ENCODE measurements at places on chromosomes 2 and 18.

GRCh38 chr2:223601932-223602666, at the start of gene SCG2:
TSS of gene SCG2 (minus strand) at chr2:223602361. CDS start at chr2:223599282, 3,079 bp downstream.
- peak; percentile 29 for DNase-seq

- no peak for DNase-seq
Observed at GRCh38 chr18:35777039-35777438, 195.4 kb upstream of the RMP24 start.

DNA sequence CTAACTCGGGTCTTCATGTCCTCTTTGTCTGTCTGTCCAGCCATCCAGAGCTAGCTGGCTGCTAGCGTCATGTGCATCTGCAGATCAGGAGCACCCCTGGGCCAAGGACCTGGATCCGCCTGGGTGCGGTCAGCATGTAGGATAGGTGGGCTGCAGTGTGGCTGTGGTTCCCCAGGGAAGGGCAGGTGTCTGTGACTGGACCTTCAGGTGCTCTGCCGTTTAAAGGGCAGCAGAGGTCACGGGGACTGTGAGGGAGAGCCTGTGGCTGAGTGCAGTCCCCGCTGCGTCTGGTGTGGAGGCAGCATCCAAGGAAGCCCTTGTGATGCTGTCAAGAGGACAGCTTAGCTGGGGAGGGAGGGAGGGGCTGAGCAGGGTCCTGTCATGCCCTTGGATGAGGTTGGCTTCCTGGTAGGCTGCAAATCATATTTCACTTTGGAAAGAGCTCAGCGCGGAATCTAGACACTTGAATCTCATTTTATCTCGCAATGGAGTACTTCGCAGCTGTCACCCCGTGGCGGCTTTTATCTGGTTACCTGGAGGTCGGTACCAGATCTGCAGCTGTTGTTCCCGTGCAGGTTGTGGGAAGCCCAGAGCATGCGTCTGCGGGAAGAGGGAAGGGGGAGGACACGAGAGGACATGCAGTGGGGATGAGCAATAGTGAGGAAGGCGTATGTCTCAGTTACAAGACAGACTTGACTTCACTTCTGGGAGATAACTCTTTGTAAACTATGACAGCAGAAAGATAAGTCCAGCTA, 5.9 kb upstream of the RALB start:
- no peak for DNase-seq

DNA sequence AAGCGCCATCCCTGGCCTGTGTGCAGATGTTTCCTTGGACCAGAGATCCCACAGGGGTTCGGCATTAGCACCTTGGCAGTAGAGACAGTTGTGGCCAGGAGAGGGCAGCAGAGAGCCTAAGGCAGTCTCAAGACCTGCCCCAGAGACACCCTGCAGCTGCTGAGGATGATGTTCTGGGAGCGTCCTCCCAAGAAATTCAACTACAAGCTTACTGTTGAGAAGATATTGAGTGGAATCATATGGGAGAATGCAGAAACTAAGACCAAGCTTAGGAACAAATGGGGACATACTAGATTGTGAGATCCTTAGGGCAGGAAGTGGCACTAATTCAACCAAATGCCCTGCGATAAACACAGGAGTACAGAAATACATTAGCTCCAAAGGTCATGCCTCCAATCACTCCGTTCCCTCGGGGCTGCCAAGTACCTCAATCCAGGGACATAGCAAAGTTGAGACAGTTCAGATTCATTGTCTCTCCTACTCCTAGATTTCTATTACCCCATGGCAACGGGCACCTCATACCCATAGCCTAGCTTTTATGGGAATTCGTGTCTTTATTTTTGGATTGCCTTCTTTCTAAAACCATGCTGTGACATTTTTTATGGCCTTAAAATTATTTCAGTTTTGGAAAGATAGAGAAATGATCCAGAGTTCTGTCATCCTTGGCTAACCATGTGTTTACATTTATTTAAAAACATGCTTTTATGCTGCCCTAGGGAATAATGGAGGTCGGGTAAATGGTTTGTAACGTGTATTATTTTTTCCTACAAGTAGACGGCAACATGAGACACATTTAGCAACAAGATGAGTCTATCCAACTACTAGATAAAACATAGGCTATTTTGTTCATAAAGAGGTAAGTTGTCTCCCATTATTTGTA, 2.2 kb upstream of the ERMN start:
- peak; percentile 96 for DNase-seq

DNA sequence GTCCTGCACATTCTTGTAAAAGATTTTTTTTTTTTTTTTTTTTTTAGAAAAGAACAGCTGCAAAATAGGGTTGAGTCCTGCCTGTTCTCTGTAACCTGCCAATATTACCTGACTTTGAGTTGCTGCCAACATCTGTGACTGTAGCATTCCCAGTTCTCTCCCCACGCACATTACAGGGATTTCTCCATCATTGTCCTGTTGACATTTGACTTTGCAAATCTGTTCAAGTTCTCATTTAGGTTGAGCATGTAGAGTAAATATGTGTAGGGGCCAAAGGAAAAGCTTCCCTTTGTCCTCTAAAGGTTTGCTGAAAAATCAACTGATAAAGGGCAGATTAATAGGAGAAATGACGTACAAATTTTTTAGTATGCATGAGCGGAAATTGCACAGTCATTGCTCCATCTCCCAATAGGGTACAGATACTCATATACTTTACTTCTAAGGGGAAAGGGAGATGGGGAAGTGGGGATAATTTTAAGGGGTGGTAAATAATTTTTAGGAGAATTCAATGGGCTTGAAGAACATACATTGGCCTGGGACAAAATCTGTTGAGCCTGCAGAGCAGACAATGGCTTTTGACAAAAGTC, 385.5 kb downstream of the PIK3C3 start:
- no peak for DNase-seq

GRCh38 chr2:66186537-66186936, 248.4 kb upstream of the MEIS1 start:
- no peak for DNase-seq

DNA sequence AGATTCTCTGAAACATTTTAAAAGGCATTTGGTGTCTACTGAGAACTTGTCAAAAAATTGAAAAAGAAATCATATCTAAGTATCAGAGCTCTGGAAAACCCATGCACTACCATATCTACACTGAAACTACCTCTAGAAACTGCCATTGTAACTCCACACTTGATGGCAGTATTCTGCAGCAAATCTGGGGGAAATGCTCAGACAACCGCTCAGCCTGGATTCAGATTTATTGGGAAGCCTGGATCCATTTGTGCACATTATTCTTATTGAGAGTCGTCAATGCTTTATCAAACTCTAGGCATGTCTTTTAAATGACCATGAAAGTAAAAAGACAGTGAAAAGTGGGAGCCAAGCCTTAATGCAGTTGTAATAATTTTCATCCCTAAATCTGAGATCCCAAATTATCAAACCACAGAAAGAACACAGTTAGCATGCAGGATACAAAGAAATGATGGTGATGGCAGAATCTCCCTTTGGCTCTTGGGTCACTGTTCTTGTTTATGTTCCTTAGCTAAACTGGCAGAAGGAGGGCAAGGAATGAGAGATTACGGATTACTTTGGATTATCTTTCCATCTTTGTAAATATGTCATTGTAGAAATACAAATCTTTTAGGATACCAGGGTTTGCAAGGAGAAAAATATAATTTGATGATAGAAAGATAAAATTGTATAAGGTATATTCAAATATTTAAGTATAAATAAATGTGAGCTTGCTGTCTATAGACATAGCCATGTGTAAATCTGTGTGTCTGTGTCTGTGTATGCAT, 512.1 kb upstream of the SYT4 start:
- DNase-seq = no peak

DNA sequence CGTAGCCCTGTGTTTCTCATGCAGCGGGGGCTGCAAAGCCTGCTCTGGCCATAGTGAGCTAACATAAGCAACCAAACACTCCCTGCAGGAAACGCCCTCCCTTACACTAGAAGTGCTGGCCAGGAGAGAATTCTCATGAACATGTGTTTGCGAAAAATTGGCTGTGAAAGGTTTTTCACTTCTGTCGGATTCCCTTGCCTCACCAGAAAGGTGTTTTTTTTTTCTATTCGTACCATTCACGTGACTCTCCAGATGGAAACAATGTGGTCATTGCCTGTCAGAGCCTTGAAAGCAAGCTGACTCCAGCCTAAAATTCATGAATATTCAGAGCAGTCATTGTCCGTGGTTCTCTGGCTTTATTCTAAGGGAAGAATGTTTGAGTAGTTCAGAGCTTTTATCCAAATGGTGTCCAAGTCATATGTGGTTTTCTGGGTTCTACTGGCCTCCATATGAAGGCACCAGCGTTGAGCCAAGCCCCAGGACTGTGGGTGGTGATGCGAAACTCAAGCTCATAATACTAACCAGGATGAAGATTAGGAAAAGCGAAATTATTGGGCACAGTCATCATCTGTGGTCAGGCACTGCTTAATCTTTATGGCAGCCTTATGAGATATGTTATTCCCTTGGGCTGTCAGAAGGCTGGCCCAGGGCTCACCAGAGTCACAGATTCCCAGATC, 236.4 kb downstream of the ALPK2 start:
- DNase-seq = no peak

- DNase-seq = no peak
Observed at GRCh38 chr2:75598589-75599155, 37.9 kb upstream of the EVA1A start.

DNA sequence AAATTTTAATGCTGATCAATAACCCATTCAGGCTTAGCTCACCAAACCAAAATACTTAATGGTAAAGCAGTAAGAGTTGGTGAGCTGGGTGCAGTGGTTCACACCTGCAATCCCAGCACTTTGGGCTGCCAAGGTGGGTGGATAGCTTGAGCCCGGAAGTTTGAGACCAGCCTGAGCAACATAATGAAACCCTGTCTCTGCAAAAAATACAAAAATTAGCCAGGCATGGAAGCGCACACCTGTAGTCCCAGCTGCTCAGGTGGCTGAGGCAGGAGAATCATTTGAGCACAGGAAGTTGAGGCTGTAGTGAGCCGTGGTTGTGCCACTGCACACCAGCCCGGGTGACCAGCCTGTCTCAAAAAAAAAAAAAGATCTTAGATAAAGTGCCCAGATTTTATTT, 35.7 kb upstream of the MPP4 start:
- DNase-seq = no peak

DNA sequence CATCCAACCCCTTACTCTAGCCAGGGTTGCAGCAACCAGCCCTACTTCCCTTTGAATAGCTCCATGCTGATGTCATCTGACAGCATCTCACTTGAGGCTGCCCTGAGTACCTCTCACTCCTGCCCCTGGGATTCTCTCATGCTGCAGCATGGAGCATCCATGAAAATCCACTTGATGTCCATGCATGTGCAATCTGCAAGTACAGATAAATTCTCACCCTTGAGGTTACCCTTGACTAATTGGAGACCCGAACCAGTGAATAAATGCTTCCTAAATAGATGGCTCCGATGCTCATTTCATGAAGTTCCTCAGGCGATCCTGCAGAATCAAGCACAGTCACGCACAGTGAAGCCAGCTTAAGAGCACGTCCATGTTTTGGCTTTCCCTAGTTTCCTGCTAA, 298.3 kb downstream of the RBM43 start:
- DNase-seq = no peak

GRCh38 chr2:196284866-196285557, 113.6 kb upstream of the STK17B start:
- DNase-seq = no peak

- no peak for DNase-seq
Observed at GRCh38 chr2:120674246-120675170, 61.2 kb upstream of the GLI2 start.

DNA sequence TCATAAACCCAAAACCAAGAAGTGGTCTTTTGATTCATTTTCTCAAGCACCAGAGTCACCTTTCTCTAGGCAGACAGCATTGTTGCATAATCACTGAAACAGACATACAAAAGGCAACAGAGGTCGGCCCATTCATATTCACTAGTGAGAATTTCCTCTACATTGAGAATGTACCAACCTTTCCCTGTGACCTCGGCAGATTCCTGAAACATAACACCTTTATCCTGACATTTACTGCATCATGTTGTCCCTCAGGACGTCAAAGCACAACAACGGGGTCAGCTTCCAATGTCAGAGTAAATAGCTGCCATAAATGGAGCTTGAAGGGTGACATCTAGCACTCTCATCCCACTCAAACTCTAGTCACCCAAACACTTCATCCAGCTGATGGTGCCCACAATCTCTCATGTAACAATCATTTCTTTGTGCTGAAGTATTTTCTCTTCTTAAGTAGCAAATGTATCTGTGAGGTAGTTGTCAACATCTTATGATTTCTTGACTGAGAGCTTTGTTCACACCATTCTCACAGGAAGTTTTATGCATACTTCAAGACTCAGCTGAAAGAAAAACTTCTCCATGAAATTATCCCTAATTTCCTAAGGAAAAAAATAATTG, 802.6 kb upstream of the CHAC2 start:
- no peak for DNase-seq

- no peak for DNase-seq
Observed at GRCh38 chr18:51229328-51229727, 31.8 kb upstream of the MEX3C start.

DNA sequence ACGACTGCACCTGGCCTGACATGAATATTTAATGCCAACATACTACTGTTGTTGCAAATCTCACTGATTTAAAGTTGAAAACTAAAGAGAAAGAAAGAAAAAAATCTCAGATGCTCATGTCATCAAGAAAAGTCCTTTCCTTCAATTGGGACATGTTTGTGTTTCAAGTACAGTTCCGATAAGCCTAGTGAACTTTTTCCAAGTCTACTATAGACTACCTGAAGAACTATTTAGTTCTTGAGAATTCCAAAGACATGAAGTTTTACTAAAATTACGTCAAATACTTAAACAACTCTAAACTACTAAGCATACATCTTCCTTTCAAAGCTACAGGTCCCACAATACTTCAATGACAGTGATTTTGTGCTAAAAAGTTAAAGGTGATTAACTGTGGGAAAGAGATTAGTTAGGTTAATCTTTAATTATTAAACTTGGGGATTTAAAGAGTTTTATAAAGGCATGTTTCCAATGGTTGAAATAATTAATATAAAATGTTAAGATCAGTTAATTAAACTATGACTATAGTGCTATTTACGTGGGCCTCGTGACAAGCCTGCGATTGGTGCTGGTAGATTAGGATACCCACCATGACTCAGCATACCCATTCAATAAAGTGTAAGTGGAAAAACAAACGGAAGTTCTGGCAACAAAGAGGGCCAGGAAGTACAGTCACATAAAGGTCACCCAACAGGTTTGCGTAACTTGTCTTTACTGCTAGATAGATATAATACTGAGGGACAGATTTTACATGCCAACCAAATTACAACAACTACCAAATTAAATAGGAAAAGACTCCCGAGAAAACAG, 55.5 kb downstream of the SEPTIN10 start:
- no peak for DNase-seq

- DNase-seq = no peak
Observed at GRCh38 chr2:115364093-115364492, 921.7 kb downstream of the DPP10 start.

- no peak for DNase-seq
Observed at GRCh38 chr2:123513351-123513750, 511.7 kb upstream of the CNTNAP5 start.

- no peak for DNase-seq
Observed at GRCh38 chr2:62313449-62314227, 117.7 kb downstream of the B3GNT2 start.

GRCh38 chr2:148508878-148509287, 135.7 kb upstream of the EPC2 start:
- DNase-seq = no peak
